ENCODE measurements at places on chromosomes 16 and 17.

GRCh38 chr16:80804056-80804525, 307 bp downstream of the CDYL2 start:
- DNase-seq, result peak; percentile 50

- no peak for DNase-seq
Observed at GRCh38 chr17:73598212-73598611, 46.0 kb downstream of the SDK2 start.

- no peak for DNase-seq
Observed at GRCh38 chr17:3528403-3528851, 29.2 kb downstream of the TRPV3 start.

DNA sequence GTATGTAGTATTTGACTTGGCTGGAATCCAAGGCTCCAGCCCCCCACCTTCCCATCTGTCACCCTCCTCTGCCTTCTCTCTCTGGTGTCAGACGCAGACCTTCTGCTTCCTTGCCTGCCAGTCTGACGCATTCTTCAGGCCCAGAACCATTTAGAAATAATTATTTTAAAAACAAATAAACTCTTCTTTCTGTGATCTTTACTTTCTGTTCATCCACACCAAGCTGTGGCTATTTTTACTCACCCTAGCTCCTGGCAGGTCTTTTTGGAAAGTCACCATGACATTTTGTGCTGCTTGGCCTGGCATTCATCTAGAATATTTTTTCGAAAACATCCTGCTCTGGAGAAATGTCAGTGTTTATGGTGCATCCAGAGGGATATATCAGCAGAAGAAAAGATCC, 330.7 kb upstream of the ASIC2 start:
- DNase-seq, result no peak

GRCh38 chr16:81006211-81006812, 373 bp downstream of the CMC2 start:
- DNase-seq, result peak; percentile 46

- no peak for DNase-seq
Observed at GRCh38 chr17:46765453-46765852, 53.0 kb downstream of the WNT3 start.

DNA sequence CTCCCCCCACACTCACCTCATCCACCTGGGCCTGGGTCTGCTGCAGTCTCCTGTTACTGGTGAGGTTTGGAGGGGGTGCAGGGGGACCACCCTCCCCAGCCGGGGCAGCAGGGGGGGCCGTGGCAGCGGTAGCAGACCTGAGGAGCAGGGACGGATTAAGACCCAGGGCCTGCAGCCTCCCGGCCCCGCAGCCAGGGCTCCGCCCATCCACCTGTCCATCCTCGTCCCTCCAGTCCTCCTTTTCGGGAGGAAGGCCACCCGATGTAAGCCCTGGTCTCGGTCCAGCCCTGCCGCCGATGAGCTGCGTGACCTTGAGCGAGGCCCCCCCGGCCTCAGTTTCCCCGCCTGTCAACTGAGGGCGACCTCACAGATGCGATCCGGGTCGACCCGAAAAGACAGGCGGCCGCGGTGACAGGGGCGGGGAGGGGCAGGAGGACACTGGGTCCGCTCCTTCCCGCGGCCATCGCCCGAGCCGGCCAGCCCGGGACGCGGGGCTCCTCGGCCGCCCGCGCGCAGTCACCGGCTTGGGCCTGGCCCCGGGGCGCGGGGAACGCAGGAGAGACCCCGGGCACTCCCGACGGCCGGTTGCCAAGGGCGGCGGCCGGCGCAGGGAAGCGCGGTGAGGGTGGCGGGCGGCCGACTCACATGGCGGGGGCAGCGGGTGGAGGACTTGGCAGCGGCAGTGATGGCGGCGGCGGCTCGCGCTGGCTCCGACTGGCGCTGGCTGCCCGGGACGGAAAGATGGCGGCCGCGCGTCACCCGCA, at the start of gene VAMP2:
VAMP2 (minus strand) TSS at position 716 of the 764 bp plus-strand sequence; CDS start at position 647, 69 bp downstream.
- peak; percentile 85 for DNase-seq

DNA sequence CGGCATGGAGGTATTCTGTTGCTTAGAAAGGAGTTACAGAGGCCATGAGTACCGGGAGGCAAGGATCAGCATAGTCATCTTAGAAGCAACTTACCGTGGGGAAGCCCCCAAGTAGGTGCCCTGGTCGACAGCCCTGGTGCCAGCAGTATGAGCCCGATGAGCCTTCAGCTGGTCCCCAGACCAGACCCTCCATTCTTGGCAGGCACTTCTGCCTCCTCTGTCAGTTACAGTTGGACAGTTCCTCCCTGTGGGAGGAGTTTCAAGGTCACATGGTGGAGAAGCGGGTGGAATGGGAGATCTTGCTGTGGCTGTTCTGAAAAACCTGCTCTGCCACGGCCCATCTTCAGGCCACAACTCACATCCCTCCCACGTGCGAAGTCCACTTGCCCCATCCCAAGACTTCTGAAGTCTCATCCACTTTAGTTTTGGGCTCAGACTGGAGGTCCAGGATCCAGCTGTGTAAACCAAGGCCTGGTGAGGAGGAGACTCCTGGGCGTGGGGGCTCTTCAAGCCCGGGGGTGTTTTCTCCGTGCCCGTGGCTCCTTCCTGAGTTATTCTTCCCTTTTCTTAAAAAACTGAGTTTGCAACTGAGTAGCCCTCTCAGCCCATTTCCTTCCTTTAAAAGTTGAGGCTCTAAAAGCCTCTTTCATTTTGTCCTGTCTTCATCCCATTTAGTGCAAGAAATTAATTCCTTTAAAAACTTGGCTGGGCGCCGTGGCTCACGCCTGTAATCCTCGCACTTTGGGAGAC, 133.5 kb downstream of the SEC14L1 start:
- no peak for DNase-seq

GRCh38 chr16:305916-306626, 23.1 kb downstream of the PDIA2 start:
- DNase-seq, result no peak

GRCh38 chr16:30941600-30942425, 7.1 kb upstream of the ORAI3 start:
- DNase-seq, result peak; percentile 89

- no peak for DNase-seq
Observed at GRCh38 chr17:30241051-30241450, 5.6 kb upstream of the SLC6A4 start.

DNA sequence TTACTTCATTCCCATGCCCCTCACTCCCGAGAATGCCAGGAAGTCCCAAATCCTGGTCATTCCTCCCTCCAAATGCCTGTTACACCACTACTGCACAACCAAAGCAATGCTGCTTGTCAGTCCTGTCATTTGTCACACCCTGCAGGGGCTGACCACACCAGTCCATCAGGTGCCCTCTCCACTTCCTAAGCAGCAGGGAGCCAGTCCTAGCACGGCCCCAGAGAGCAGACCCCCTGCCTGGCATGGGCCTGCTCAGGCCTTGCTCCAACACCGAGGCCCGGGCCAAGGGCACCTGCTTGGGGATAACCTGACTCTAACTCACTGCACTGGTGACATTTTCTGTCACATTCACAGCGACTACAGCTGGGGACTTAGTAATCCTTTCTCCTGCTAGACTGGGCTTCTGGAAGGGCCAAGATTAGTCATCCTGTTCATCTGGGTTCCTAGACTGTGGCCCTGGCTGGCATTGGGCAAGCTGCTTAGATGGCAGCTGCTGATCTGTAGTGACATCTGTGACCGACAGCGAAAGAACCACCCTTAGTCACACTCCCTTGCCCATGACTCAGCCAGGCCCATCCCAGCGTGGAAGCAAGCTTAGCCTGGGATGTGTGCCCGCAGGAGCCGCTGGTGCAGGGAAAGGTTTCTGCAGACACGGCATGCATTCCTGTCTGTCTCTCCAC, 5.4 kb downstream of the ALYREF start:
- DNase-seq, result no peak

GRCh38 chr16:31253642-31254045, 6.1 kb upstream of the ITGAM start:
- no peak for DNase-seq

- DNase-seq, result peak; percentile 28
Observed at GRCh38 chr17:62648956-62649294, 21.5 kb downstream of the MRC2 start.

DNA sequence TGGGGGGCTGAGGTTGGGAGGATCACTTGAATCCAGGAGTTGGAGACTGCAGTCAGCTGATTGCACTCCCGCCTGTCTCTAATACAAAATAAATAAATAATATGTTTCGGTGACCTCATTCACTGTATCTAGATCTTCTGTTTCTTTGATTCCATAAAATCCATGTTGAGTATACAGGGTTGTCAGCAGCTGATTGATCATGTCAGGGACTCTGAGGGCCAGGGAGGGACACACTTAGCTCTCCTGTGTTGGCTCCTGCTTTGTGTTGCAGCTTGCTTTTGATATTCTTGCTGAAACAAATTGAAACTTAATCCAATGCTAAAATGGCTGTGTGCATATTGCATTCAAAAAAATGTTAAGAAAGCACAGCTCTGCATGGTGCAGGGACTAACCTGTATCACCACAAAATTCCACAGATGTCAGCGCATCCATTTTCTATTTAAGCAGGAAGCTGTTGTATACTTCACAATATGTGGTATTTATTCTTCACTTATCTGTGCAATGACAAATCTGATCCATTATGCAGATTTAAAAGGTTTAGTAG, 454.5 kb downstream of the CDH11 start:
- DNase-seq, result no peak

- DNase-seq, result no peak
Observed at GRCh38 chr17:9702914-9703780, 57.8 kb downstream of the USP43 start.

DNA sequence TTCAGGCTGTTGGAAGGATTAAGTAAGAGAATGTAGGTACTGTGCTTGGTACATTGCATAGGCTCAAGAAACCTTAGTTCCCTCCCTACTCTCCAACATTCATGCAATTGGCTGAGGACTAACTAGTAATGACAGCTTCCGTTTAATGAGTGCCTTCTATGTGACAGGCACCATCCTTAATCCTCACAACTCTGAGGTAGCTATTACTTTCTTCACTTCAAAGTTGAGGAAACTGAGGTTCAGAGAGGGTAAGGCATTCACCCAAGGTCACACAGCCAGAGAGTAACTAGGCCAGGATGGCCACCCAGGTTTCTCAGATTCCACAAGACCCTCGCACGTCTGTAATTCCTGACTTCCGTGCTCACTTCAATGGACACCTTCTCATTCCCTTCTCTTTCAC, 22.2 kb downstream of the UNC119 start:
- DNase-seq, result no peak

DNA sequence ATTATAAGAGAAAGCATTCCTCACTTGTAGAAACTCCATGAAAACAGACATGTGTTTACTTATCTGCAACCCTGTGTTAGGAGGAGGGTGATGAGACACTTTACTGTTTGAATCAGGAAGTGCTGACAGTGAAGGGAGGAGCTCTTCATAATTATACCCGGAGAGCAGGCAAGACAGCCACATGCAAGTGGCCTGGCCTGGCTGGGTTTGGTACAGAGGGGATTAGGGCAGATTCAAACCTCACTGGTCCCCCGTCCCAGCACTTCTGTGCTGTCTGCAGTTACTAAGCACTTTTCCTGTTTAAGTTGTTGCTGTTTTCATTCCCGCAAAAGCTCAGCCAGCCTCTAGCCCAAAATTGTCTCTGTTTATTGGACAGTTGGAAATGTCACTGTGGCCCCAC, 78.5 kb downstream of the WWOX start:
- no peak for DNase-seq

DNA sequence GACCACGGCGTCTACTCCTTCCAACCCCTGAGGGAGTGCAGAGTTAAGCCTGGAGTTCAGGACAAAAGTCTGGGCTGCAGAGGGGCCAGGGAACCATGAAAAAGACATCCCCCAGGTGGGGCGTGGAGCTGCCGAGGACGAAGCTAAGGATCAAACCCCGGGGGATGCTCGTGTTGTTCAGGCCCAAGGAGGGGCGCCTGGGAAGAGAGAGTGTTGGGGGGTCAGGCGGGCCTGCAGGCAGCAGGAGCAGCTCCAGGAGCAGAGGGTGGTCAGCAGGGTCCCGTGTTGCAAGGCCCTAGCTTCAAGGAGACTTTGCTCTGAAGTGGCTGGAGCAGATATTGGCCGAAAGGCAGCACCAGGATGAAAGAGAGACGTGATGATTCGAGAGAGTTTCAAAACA, 26.7 kb downstream of the NECAB2 start:
- DNase-seq, result no peak

- no peak for DNase-seq
Observed at GRCh38 chr16:6103561-6103960, 1006.0 kb upstream of the EEF2KMT start.

GRCh38 chr16:80433623-80434022, 107.2 kb upstream of the DYNLRB2 start:
- DNase-seq, result no peak

DNA sequence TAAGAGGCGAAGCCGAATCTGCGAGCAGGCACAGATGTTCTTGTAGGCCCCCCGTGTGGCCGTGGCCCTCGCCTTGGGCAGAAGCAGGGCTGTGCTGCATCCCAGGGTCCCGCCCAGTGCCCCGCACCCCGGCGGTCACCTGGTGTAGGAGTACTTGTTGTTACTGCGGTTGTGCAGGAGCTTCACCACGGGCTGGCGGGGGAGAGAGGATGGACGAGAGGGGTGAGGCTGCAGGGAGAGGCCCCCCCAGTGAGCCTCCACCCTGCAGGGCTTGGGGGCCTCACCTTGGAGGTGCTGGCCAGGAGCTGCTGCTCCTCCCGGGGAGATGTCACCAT, 11.4 kb downstream of the ASPHD1 start:
- peak; percentile 27 for DNase-seq

- peak; percentile 44 for DNase-seq
Observed at GRCh38 chr17:77734371-77735080, 224.0 kb upstream of the TNRC6C start.

GRCh38 chr17:58336456-58337209, 8.0 kb upstream of the TSPOAP1 start:
- DNase-seq, result no peak

Measured in GM23338 (cell line).